Stimulated activated CD4-positive, alpha-beta T cell treated with anti-CD3 and anti-CD28 coated beads, Interleukin-2, amount 100 ng/mL, for 4 hours (primary cell): ENCODE measurements at places on chromosomes 13 and 19.

DNA sequence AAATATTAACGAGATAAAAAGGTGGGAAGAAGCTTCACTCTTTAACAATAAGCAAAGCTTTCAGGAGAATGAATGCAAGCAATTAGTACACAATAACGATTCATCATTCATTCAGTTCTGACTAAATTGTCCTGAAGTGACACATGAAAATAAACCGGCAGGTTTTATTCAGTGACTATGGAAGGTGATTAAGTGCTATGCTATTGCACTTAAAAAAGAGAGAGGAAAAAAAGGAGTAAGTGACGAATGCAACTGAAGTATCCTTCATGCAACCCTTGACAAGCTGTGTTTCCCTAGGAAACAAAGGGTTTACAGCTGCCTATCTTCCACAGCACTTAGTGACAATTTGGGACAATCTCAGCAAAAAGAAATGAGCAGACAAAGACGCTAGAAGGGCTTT, 1.4 kb downstream of the LIG4 start:
- DNase-seq = no peak

DNA sequence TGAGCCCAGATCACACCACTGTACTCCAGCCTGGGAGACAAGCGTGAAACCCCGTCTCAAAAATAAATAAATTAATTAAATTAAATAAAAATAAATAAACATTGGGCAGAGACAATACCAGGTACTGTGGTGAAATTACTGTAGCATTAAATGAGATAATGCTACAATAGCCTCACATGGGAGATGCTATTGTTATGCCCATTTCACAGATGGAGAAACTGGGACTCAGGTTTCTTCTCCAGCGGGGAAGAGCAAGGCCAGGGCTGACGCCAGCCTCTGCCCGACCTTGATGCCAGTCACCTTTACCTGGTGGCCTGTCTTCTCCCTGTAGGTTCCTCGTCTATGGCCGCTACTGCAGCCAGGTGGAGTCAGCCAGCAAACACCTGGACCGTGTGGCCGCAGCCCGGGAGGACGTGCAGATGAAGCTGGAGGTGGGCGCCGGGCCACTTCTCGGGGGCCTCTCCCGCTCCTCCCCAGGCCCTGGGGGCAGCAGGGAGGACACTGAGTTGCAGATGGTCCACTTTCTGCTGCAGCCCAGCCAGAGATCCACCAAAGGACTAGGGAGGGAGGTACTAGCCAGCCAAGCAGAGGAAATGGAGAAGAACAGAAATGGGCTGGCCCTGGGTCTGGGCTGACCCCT, 53.9 kb downstream of the VAV1 start:
- DNase-seq = no peak

DNA sequence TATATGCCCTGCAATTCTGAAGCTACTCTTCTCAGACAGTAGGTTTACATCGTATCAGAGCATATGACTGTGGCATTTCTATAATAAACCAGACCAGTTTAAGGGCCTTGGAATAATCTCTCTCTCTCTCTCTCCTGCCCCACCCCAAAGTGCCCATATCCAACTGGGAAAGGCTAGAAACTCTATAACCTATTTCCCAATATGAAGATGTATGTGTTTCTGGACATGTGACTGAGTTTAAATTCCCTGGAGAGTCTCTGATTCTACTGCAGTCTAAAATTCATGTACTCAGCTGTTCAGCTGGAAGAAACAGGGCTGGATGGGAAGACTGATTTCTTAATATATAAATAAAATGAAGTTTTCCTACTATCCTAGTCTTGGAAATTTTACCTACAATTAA, 91.9 kb upstream of the MBNL2 start:
- no peak for DNase-seq

GRCh38 chr19:40948580-40949299, 42.3 kb upstream of the CYP2B6 start:
- no peak for DNase-seq

GRCh38 chr13:52452470-52452869, 2.0 kb upstream of the VPS36 start:
- DNase-seq = no peak
